Posterior cingulate gyrus (tissue), 11 donors: ENCODE measurements at places on chromosomes 1 and 21.

DNA sequence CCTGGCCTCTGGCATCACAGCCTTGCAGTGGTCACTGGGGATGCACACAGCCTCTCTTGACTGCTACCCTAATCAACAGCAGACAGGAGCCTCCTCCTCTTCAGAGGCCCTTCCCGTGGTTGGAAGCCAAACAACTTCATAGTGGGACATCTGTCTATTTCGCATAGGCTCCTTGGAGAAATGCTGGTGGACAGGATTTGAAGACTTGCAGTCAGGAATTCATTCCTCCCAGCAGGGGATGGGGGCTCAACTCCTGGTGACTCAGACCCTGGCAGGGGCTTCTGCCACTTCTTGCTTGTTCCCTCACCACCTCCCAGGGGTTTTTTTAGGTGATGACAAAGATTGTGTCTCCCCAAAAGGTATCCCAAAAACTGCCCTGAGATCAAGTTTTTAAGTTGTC lies 191.7 kb upstream of the CAMK1G start:
- no peak for DNase-seq

- no peak for DNase-seq
Observed at GRCh38 chr1:237201155-237201554, 159.2 kb downstream of the RYR2 start.

DNA sequence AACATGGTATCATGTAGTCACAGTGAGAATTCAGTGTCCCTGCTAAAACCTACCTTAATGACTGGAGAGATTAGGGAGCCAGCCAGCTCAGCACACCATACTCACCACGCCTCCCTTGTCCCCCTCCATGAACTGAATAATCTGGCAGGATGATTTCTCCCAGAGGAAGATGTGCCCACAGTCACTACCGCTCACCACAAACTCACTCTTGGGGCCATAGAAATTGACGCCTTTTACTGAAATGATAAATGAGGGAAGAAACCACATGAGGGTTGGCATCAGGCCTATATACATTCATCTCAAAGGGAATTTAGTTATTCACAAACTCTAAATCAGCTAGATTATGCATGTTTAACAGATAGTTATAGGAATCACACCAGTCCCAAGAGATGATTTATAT lies 17.4 kb downstream of the PEA15 start:
- DNase-seq: no peak

GRCh38 chr1:202616355-202616915 lies 93.8 kb downstream of the SYT2 start:
- no peak for DNase-seq

- no peak for DNase-seq
Observed at GRCh38 chr1:167842872-167843271, 71.1 kb downstream of the ADCY10 start.

DNA sequence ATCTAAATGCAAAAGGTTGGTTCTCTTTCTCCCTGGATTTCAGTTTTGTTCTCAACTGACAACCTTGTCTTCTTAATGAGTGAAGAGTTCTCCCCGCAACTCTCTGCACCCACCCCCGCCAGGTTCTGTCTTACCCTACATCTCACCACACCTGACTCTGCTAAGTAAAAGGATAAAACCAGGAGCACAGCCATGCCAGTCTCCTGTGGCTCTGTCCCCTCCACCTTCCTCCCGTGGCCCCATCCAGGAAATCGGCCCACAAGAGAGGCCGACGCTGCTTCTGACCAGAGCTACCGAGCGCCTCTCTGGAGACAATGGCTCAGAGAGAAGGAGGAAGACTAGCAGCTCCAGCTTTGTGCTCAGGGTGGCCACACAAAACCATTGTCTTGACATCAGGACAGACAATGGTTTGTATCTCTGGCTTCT lies 72.2 kb downstream of the PLEKHA6 start:
- no peak for DNase-seq

DNA sequence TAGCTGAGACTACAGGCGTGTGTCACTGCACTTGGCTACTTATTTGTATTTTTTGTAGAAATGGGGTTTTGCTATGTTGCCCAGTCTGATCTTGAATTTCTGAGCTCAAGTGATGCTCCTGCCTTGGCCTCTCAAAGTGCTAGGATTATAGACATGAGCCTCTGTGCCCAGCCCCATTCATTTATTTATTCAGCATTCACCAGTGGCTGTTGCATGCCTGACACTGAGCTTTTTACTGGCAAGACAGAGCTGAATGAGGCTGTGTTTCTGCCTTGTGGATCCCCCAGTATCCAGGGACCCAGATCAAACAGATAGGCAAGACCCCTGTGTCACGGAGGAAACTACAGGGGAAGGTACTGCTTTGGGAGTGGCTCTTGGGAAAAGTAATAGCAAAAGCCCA lies 109.4 kb downstream of the DISC1 start:
- DNase-seq: no peak

GRCh38 chr1:235720544-235720943 lies 71.0 kb upstream of the GNG4 start:
- DNase-seq: no peak

- no peak for DNase-seq
Observed at GRCh38 chr1:210397252-210397651, 68.5 kb downstream of the HHAT start.

- no peak for DNase-seq
Observed at GRCh38 chr1:113511269-113511668, 121.0 kb downstream of the MAGI3 start.

DNA sequence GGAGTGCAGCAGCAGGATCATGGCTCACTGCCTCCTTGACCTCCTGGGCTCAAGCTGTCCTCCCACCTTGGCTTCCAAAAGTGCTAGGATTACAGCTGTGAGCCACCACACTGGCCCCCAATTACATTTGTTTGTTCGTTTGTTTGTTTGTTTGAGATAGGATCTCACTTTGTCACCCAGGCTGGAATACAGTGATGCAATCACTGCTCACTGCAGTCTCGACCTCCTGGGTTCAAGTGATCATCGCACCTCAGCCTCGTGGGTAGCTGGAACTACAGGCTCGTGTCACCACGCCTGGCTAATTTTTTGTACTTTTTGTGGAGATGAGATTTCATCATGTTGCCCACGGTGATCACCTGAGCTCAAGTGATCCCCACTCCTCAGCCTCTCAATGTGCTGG lies 2.0 kb upstream of the VPS72 start:
- DNase-seq: no peak

DNA sequence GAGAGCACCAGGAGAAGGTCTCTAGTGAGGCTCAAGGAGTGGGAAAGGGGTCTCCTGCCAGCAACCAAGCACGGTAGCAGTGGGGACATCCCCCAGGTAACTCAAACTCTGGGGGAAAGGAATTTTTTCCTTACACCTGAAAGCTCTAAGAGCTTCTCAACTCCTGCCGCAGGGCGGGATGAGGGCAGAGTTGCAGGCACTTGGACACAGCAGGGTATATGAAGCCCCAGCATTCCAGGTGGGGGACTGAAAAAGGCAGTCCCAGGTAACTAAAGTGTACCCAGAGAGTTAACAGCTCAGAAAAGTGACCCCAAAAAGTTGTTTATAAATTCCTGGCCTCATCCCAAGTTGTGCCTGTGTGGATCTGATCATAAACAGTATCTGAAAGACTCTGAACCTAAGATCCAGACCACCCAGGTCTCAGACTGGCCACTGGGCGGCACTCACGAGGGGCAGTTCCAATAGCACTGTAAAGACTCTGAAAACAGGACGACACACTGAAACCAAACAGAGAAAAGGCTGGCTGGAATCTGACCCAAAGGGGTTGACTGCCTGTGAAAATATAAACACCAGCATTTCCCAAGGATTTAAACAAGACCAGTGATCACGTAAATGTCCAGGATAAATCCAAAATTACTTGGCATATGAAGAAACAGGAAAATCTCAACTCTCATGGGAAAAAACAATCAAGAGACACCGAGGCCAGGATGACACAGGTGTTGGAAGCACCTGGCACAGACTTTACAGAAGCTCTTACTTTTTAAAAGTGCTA lies 47.5 kb downstream of the HSF2BP start:
- DNase-seq: no peak

- no peak for DNase-seq
Observed at GRCh38 chr1:223780949-223781348, 64.8 kb downstream of the TP53BP2 start.

DNA sequence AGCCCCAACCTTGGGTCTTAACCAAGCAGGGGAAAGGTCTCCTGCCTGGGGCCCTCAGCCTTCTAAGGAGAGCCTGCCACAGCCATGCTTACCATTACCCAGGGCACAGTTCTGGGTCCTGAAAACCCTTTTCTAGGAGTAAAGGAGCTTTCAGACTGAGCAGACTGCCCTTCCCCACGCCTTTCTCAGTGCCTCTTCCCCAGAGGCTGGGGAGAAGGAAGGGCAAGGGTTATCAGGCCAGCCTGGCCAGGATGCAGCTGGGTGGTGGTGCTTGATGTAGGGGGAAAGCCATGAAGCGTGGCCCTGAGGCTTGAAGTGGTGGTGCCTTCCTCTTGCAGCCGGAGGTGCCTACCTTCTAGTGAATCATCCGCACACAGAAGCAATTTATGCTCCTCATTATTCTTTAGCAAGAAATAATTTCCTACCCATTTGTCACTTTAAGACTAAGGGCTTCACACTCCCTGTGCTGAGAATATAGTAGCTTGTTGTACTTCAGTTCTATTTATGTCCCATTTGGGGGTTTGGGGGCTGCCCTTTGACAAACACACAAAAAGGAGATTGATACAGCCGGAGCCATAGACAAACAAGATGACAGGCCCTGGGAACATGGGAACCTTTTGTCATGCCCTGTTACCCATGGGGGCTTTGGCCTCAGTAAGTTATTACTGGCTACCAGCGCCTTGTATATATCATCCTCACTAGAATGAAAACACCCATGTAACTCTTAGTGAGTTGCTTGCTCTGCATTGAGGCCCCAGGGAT lies 40.7 kb downstream of the MAN1C1 start:
- no peak for DNase-seq

DNA sequence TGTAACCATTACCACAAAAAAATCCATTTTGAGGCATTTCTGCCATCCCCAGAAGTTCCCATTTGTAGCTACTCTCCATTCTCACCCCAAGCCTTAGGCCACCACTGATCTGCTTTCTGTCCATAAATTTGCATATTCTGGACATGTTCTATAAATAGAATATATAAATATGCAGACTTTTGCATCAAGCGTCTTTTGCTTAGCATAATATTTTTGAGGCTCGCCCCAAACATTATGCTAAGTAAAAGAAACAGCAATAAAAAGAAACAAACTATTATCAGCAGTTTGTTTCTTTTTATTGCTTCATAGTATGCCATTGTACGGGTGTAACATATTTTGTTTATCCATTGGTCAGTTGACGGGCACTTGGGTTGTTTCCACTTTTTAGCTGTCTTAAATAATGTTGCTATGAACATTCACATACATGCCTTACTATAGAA lies 7.9 kb downstream of the TFAP2E start:
- DNase-seq: no peak

DNA sequence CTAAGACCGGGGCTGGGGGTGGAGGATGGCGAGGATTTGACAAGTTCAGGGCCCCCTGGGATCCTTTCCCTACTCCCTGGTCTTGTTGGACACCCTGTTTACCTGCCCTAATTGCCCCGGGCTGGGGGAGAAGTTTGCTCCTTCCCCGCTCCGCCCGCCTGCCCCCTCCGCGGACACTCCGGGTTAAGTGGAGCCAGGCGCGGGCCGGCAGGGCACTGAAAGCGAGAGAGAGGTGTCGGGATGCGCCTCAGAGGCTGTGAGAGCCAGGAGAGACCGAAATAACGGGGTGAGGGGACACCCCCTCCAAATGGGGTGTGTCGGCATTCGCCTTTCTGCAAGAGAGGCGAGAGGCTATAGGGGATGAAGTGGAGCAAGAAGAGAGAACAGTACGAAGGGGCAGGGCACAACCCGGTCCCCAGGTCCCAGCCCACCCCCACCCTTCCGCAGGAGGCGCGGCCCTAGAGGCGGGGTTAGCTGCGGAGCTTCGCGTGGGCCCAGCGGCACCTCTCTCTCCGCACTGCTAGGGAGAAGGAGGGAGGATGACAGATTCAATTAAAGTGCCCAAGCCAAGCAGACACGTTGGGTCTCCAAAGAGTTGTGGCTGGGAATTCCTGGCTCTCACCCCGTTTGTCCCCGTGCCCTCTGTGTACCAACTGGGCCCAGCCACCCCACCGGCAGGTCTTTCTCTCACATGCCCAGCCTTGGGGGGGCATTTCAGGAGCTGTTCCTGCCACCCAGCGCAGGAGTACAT lies 3.8 kb downstream of the EFNA3 start:
- no peak for DNase-seq

GRCh38 chr21:24163539-24163938 lies 1443.7 kb downstream of the MRPL39 start:
- DNase-seq: no peak

GRCh38 chr1:39410915-39411436 lies 80.5 kb upstream of the BMP8A start:
- DNase-seq: peak; percentile 75

GRCh38 chr21:43269440-43269839 lies 100.6 kb downstream of the CRYAA start:
- DNase-seq: peak; percentile 38

GRCh38 chr1:56482486-56482885 lies 96.9 kb downstream of the PLPP3 start:
- DNase-seq: no peak

DNA sequence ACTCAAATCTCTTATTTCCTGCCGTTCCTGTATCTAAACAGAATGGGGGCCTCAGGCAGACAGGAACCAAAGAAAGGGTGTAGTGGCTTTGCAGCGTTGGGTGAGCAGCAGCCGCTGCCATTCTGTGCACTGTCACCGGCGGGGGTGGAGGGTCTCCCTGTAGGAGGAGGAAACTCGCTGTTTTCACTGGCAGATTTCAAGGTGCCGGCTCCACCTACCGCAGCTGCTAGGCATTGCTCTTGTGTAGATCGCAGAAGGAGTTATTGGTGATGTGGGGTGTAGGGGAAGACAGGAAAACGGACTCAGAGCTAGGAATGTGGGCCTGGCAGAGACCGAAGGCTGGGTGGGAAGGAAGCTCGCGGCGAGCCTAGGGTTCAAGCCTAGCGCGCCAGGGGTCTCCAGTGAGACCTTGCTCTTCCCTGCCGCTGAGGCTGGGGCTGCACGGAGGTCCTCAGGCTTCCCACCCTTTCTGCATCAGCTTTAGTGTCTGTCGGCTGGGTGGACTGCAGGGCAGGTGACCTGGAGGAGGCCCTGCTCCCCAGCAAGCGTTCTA lies 20.8 kb downstream of the ATP5PO start:
- peak; percentile 79 for DNase-seq

- no peak for DNase-seq
Observed at GRCh38 chr1:63794939-63795378, 21.1 kb downstream of the ROR1 start.

DNA sequence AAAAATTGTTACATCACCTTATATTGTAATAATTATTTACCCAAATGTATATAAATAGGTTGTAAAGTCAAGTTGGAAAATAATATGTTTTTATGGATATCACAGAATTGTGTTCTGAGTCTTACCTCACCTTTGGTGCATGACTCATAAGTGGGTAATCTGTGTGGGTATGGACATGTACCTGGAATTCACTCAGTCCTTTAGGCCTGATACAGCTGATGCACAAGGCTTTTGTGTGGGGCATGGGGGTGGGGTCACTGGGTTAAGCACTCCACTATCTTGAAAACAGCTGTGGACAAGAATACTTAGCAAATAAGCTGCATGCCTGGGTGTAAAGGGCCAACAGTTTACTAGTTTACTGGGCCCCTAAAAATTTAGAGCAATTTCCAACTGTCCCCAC lies 34.4 kb downstream of the INKA2 start:
- no peak for DNase-seq
